ENCODE measurements at places on chromosomes 11 and 22. TPM values are rescaled to one million over a fixed set of nuclear protein-coding genes. Genes with fewer than 3 reads are reported as not detected.

- DNase-seq, result no peak
These were observed at the start of gene DKK3 for GRCh38 chr11:12007769-12008737. TSS of gene DKK3 (minus strand) at chr11:12008626. CDS start at chr11:12008582, 44 bp downstream.

DNA sequence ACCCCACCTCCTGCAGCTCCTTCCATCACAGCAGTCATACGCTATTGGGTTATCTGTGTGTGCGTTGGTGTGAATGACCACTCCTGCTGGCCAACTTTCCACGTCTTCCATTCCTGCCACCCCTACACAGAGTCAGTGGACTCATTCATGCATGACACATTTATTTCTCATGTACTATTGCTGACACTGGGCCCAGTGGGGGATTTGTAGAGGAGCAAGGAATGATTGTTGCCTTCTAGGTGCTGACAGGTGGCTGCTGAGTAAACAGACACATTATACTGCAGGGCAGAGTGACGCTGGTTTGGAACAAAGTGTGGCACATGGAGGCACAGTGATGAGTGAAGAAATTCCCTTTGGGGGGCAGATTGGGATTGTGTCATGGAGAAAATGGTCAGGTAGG is 113.9 kb downstream of the CCDC81 start:
- no peak for DNase-seq

- DNase-seq, result no peak
These were observed 162.4 kb upstream of the B3GAT1 start for GRCh38 chr11:134574425-134574824.

- peak; percentile 83 for DNase-seq
These were observed 15.9 kb upstream of the GRAMD4 start for GRCh38 chr22:46604306-46604690.

DNA sequence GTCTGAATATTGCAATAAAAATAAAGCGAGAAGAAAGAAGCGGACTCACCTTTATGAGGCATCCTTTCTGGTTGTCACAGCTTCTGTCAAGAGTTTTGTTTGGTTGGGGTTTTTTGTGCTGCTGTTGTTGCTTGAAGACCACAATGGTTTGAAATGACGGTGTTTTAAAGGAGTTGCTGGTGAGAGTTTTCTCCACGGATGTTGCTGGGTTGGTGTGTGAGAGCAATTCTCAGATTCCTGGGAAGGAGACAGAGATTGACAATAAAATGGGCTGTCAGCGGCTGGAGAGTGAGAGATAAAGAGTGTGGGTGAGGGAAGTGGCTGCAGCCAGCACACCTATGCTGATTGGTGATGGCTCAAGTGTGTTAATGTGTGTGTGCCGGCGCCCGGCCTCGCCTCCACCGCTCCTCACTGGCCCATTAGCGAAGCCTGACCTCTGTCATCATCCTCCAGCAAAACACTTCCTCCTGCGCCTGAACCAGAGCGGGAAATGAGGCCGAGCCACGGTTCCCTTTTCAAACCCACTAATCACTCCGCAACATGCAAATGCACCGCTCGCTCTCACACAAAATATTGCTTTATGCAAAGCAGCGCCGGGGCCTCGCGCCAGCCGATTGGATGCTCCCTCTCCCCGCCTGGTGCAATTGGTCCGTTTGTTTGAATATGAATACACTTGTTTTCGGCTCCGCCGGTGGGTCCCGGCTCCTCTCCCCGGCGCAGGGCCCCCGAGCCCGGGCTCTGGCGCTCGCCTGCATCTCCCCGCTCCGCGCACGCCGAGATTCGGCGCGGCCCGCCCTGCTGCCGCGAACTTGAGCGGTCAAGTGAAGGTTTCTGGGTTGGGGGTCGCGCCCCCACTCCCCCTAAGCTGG is at the start of gene PAX6:
TSS of gene PAX6 (minus strand) at position 544 of the 869 bp plus-strand sequence. CDS start 4,911 bp downstream, outside the sequence.
- DNase-seq, result peak; percentile 66

- DNase-seq, result no peak
These were observed 98.2 kb downstream of the MSANTD4 start for GRCh38 chr11:105923807-105924206.

Gene MYOD1
- not detected for total RNA-seq

Gene DDTL
- total RNA-seq, result 3.4 TPM

Gene CYB5R2
- 12.8 TPM for total RNA-seq

Gene F2
- not detected for total RNA-seq

Gene SLC1A2
- total RNA-seq, result not detected
